ENCODE measurements at places on chromosomes 3 and 15. TPM values are rescaled to one million over a fixed set of nuclear protein-coding genes. Genes with fewer than 3 reads are reported as not detected.

ABHD5 gene
- 23.5 TPM for total RNA-seq

LEKR1 gene
- 0.51 TPM for total RNA-seq

AGTR1 gene
- 0.50 TPM for total RNA-seq

KCNAB1 gene
- total RNA-seq, result not detected

PHLDB2 gene
- total RNA-seq, result 21.1 TPM

COL6A6 gene
- not detected for total RNA-seq

GABRR3 gene
- total RNA-seq, result not detected

ADIPOQ gene
- total RNA-seq, result not detected

OR5H1 gene
- total RNA-seq, result not detected

ALDH1L1 gene
- 0.64 TPM for total RNA-seq

TMEM207 gene
- not detected for total RNA-seq

BFSP2 gene
- not detected for total RNA-seq
